GM12865 (cell line): ENCODE measurements at places on chromosomes 12 and 14.

DNA sequence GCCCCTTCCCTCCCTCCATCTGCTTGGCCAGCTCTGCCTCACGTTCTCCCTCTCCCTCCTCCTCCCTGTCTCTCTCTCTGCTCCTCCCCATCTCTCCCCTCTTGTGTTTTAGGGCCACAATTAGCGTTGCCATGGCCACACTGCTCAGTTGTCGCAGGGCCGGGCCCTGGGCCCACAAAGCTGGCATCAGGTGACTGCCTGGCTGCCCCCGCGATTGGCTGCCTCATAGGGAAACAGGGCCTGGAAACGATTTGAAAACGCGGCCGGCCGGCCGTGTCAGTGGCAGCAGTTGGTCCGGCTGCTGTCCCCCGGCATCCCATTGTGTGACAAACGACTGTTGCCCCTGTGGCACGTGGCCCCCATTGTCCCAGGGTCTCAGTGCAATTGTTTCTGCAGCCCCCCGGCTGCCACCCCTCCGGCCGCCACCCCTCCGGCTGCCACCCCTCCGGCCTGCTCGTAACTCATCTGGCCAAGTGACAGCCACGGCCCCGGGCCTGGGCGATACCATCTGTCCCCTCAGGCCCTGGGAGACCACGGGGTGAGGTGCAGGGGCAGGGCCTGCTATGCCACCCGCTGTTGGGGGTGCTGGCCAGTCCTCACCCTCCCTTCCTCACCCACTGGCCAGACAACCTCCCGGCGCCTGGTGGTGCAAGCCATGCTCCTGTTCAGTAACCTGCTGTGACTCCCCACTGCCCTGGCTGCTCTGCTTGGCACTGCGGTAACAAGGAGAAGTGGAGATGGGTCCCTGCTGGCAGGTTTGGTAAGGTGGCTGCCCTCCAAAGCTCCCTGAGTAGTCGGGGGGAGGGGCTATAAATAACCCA lies 17.4 kb downstream of the FOXN4 start:
- DNase-seq: no peak

GRCh38 chr12:100656856-100657255 lies 83.4 kb downstream of the GAS2L3 start:
- no peak for DNase-seq

DNA sequence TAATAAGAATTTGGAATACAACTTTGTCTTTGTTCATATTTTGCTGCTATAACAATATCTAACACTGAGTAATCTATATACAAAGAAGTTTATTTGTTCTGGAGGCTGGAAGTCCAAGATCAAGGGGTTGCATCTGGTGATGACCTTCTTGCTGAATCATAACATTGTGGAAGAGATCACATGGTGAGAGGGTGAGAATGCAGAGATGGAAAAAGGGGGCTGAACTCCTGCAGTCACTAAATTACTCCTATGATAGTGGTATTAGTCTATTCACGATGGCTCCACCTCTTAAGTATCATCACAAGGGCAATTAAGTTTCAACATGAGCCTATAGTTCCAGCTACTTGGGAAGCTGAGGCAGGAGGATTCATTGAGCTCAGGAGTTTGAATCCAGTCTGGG lies 4.5 kb upstream of the AKAP6 start:
- no peak for DNase-seq

GRCh38 chr12:127115468-127116035 lies 1151.4 kb upstream of the TMEM132C start:
- no peak for DNase-seq

DNA sequence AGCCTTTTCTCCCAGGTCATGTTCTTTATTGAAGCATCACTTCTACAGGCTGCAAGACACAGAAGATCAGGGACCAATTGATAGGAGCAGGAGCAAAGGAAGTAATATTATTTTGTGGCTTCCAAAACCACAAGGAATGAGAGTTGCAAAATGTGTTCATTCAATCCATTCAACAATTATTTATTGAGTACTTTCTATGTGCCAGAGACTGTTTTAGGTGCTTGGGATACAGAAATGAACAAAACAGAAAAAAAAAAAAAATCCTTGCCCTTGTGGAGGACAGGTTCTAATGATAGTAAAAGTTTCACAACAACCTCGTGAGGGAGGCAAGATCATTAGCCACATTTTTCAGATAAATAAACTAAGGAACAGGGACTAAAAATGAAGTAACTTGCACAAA lies 20.1 kb upstream of the DACT1 start:
- DNase-seq: no peak
